ENCODE measurements at places on chromosomes 11 and 22.

DNA sequence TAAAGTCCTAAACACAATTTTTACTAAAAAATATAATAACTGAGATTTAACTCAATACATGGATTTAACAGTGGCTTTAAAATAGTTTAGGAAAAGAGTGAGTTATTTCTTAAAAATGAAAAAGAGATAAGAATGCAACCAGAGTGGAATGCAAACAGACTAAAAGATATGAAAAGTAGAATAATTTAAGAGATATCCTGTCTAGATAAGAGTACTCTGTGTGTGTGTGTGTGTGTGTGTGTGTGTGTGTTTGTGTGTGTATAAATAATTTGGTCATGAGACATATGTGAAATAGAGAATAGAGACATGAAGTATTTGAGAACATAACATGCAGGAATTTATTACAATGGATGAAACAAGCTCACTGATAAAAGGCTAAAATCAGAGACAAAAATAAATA, 986.9 kb upstream of the CHORDC1 start:
- no peak for DNase-seq

- DNase-seq: no peak
These were observed 603 bp upstream of the PDGFB start for GRCh38 chr22:39245130-39246039.

DNA sequence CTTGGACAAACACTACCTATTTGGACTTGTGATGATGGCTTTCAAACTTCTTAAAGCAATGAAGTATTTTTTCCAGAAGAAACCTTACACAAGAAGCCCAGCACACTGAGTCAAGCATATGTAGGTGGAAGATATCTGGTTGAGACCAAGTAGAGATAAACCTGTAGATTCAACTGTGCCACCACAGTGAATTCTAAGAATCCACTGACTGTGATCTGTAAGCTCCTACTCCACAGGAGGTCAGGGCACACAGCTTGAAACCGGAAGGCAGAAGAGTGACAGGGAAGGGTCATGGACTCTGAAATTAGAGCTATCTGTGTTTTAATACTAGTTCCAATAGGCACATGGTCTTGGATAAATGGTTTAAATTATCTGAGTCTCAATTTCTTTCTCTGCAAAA, 404.5 kb downstream of the ETS1 start:
- DNase-seq: no peak

- no peak for DNase-seq
These were observed 49.8 kb downstream of the BMAL1 start for GRCh38 chr11:13327421-13327820.

DNA sequence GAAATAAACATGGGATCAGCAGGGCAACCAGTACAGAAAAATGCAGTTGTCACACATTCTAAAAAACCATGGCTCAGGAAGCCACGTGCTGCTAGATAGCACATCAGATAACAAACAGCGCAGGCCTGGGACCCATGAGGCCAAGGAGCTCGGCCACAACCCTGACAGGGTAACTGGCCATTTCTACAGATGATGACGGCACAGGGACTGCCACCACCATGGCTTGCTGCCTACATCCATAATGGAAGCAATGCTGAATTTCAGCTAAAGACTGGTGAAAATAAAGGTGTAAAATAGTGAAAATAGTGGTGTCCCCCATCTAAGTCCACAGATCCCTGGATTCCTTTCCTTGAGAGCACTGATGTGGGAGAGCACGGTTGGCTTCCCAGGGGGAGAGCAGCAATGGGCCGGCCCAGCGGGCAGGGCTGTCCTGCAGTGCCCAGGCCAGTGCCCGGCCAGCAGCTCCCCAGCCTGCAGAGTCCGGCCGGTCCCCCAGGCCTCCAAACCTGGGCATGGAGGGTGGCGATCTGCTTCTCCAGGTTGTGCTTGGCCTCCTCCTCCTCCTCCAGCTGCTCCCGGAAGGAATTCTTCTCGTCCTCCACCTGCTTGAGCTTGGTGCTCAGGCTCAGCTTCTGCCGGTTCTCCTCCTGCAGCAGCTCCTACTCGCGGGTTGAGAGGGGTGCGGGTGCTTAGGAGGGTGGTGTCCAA, 40.0 kb downstream of the APOL1 start:
- DNase-seq: no peak

GRCh38 chr11:119299416-119299815, 17.5 kb downstream of the MCAM start:
- DNase-seq: no peak

- DNase-seq: no peak
These were observed 75.6 kb downstream of the SNX19 start for GRCh38 chr11:130840679-130841078.

- no peak for DNase-seq
These were observed 561.6 kb downstream of the BUD13 start for GRCh38 chr11:116211147-116211546.

DNA sequence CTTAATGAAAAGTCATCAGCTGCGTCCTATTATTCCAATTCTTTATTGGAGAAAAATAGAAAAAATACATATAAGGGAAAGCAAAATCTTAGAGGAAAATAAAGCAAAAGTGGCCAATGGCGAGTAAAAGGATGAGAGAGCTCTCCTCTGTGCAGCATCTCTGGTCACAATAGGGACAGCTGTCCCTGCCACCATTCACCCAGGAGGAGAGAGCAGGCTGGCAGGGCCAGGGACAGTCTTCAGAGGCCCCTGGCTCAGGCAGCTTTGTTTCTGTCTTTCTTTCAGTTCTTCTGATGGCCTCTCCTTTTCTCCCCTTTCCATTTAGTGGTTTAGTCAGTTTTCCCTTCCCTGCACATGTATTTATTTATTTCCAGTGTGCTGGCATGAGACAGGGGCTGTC, 941.3 kb downstream of the NTM start:
- no peak for DNase-seq

GRCh38 chr22:32202539-32203180, 2.2 kb downstream of the RFPL2 start:
- DNase-seq: no peak

GRCh38 chr11:65870307-65870658, 2.3 kb downstream of the EFEMP2 start:
- no peak for DNase-seq

DNA sequence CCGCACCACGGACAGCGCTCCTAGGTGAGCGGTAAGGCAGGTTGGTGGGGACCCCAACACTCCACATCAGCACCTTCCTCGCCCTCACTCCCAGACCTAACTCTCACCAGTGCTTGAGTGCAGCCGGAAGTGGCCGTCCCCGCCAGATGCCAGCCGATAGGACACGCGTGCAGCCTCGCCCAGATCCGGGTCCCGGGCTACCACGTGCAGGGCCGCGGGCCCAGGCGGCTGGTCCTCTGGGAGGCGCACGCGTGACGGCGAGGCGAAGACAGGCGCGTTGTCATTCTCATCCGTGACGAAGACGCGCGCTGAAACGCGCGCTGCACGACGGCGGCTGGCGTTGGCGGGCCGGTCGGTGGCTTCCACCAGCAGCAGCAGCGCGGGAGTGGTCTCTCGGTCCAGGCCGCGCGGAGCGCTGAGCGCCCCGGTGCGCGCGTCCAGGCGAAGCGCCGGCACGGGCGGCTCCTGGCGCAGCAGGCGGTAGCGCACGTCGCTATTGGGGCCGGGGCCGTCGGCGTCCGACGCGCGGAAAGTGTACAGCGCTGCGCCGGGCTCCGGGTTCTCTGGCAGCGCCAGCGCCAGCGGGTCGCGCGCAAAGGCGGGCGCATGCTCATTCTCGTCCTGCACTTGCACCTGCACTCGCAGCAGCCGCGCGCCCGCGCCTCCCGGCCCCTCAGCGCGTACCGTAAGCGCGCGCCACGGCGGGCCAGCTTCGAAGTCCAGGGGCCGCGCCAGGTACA, 10.8 kb upstream of the TPP1 start:
- no peak for DNase-seq

- DNase-seq: no peak
These were observed 2.1 kb upstream of the CPT1A start for GRCh38 chr11:68843703-68844312.

GRCh38 chr11:44791316-44791925, 64.7 kb downstream of the TSPAN18 start:
- DNase-seq: no peak

GRCh38 chr11:128763224-128763623, 69.4 kb downstream of the FLI1 start:
- DNase-seq: no peak

- DNase-seq: no peak
These were observed 86.9 kb upstream of the NNMT start for GRCh38 chr11:114209343-114209742.

Data from fibroblast of skin of left biceps (primary cell).